ENCODE measurements at places on chromosomes 5 and 9.

GRCh38 chr5:111252799-111253545 is 28.8 kb downstream of the CAMK4 start:
- peak; percentile 41 for DNase-seq

DNA sequence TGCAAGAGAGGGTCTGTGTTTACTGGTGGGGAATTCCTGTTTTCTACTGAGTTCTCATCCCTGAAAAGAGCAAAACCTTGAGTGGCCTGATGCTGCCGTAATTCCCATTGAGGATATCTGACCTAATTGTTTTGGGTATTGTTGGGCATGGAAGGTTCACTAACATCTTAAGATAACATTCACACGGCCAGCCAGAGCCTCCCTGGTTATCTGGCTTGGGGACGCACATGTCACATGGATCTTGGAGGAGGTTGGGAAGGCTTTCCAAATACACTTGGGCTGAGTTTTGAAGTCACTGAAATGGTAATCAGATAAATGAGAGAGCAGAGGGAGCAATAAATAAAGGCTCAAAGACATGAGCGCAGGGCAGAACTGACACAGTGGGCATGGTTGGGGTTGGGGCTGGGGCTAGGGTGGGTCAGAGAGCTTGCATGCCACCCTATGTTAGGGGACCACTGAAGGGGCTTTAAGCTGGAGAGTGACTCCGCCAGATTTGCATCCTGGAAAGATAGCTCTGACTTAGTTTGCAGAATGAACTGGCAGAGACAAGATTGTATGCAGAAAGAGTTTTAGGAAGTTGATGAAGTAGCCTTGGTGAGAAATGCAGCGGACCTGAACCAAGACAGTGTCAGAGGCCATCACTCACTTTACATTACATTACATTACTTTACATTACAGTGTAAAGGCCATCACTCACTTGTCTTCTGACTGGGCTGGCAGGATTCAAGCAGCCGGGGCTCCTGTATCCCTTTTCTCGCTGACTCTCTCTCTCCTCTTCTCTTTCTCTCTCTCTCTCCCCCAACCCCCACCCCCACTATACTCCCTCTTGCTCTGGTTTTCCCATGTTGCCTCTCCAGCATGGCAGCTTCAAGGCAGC is 24.2 kb downstream of the SLC1A1 start:
- DNase-seq = no peak

DNA sequence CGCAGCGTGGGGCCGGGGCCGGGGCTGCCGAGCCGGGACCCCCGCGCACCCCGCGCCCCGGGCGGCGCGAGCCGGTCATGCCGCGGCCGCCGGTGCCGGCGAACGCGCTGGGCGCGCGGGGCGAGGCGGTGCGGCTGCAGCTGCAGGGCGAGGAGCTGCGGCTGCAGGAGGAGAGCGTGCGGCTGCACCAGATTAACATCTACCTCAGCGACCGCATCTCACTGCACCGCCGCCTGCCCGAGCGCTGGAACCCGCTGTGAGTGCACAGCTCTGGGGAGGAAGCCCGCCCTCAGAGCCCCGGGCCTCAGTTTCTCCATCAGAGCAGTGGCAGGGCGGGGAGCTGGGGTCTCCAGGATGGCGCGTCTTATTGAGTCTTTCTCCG is 335 bp downstream of the GALNT12 start:
- no peak for DNase-seq

GRCh38 chr9:94999832-95000231 is 273.3 kb downstream of the AOPEP start:
- no peak for DNase-seq

DNA sequence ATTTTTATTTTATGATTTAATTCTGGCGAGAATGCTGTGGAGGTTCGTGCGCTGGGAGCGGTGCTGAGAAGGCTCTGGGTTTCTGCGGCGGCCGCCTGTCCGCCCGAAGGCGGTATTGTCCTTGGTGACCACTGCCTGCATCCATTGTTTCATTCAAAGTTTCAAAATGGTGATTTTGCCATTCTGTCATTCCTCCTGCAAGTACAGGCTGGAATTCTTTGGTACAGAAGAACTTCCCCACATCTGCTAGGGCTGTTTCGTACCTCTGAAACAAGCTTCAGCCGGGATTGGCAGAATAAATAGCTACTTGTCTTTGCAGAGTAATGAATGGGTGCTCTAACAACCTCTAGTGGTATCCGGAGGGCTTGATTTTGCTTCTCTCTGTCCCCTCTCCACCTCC is 112.6 kb upstream of the CACNA1B start:
- no peak for DNase-seq

DNA sequence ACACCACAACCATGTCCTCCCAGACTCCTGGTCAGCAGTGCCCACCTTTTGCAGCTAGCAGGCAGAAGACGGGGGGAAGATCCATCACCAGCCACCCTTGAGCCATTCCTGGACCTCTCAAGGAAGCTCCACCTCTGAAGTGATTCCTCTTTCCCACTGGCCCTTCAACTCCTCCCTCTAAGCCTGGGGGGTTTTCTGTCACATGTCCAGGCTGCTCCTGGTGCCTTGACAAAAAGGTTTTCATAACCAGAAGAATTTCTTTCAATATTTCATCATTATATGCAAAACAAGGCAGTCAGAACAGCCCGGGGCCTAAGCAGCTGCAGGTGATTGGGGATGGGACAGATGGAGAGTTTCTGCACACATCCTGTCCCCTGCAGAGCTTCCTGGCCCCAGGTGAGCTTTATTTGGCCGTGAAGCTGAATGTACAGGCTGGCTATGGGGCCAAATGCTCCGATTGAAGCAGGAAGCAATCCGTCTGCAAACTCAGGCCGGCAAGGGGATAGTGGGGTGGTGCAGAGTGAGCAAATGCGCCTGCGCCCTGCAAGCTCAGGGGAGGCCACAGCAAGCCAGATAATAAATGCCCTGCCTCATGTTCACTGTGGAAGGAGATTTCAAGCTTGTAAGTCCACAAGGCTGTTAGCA is 173.5 kb downstream of the C5orf15 start:
- DNase-seq = no peak

DNA sequence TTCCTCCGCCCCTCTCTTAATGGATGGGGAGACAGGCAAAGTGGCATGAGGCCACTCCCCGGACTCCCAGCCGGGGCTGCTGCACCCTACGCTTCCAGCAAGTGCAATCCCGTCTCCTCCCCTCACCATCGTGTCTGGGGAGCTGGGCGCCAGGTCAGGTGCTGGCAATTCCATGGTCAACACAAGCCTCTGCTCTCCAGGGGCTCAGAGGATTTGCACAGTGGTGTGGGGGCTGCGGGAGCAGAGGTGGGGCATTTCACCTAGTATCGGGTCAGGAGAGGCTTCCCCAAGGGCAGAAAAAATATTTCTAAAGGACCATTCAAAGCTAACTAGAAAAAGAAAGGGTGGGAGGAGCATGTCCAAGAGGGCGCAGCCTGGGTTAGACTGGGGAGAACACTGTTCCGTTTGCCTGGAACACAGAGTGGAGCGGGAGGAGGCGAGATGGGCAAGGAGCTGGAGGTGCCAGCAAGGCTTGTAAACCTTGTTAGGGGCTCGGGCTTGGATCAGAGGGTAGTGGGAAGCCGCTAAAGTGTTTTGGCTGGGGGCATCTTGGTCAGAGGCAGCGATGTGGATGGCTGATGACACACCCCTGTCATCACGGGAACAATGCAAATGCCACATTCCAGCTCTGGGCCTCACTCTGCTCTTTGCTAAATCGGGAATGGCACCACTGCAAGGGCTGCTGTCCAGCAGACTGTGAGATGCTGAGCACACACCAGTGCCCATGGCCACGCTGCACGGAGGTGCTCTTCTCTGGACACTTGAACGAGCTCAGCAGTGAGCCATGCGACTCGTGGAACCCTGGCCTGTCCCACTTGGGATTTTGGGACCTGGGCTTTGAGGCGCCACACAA is 191.7 kb downstream of the CDK5RAP2 start:
- no peak for DNase-seq

DNA sequence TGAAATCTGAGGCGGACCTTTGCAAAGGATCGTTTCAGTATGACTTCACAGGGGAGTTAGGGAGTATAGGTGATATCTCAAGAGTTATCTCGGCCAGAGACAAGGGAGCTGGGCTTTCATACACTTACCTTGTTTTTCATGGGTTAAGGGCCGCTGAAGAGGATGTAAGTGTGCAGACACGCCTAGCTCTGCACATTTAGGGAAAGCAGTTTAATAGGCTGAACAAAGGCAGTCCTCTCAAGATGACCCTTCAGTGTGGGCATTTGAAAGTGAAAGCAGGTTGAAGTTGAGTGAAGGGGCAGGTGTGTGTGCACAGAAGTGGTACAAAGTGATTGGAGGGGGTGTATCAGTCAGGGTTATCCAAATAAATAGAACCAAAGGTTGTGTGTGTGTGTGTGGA is 33.1 kb upstream of the PRXL2C start:
- no peak for DNase-seq

GRCh38 chr9:92590377-92590776 is 54.6 kb upstream of the ECM2 start:
- DNase-seq = no peak

- DNase-seq = no peak
Measured at GRCh38 chr5:157217289-157218024, 36.8 kb downstream of the ITK start.

- DNase-seq = no peak
Measured at GRCh38 chr5:22722491-22722890, 130.7 kb downstream of the CDH12 start.

DNA sequence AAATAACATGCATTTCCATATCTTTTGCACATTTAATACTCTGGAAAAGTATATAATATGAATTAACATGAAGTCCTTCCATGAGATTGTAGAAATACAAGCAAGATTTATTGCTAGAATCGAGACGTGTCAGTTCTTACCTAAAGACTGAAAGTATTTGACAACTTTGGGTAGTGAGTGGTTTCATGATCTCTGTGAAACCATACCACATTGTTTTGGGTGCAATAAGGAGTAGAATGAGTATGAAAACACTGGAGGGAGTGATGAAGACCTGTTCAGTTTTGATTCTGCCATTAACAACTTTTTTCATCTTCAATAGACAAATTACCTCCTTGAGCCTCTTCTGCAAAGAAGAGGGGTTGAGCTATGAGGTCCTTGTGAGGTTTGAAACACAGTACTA is 133.7 kb downstream of the NUDT12 start:
- no peak for DNase-seq

DNA sequence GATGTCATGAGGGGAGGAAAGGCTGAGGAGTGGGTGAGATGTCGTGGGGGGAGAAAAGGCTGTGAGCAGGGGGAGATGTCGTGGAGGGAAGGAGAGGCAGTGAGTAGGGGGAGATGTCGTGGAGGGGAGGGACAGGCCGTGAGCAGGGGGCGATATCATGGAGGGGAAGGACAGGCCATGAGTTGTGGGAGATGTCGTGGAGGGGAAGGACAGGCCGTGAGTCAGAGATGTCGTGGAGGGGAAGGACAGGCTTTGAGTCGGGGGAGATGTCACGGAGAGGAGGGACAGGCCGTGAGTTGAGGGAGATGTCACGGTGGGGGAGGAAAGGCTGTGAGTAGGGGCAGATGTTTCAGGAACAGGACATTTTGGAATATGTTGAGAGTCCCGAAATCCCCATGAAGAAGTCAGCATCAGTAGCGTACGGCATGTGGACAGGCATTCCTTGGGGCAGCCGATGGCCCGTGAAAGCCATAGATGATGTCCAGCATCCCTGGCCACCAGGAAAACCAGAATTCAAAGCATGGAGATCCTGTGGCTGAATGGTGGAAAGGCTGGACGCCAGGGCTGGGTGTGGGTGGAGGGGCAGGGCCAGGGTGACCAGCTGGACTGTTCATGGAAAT is 8.3 kb upstream of the SLC6A19 start:
- no peak for DNase-seq

DNA sequence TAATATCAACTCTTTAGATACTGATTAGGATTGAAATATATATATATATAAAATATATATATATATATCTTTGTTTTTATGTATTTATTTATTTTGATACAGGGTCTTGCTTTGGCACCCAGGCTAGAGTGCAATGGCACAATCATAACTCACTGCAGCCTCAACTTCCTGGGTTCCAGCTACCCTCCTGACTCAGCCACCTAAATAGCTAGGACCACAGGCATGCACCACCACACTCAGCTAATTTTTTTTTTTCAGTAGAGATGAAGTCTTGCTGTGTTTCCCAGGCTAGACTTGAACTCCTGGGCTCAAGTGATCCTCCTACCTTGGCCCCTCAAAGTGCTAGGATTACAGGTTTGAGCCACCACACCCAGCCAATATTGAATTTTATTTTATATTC is 20.6 kb upstream of the CDH6 start:
- DNase-seq = no peak
